Cardiac septum (tissue), 1 donor: ENCODE measurements at places on chromosomes 5 and 9.

DNA sequence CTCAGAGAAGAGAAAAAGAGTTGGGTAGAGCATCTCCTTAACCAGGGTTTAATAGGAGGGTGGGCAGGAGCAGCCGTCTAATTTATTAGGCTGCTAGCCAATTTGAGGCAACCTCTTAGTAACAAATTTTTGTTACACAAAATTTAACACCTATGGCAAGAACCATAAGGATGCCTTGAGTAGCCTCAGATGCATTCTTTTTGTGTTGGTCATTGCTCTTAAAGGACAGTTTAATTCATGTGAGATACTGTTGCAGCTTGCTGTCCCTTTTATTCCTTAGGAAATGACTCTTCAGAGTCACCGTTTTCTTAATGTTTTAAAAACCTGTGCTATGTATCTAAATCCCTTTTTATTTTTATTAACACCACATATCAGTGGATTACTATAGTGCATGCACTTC lies 255.1 kb downstream of the MAST4 start:
- no peak for DNase-seq

GRCh38 chr9:113570749-113571711 lies 107.5 kb downstream of the RGS3 start:
- DNase-seq, result peak; percentile 41

GRCh38 chr5:69032009-69032408 lies 61.8 kb upstream of the SLC30A5 start:
- DNase-seq, result no peak

DNA sequence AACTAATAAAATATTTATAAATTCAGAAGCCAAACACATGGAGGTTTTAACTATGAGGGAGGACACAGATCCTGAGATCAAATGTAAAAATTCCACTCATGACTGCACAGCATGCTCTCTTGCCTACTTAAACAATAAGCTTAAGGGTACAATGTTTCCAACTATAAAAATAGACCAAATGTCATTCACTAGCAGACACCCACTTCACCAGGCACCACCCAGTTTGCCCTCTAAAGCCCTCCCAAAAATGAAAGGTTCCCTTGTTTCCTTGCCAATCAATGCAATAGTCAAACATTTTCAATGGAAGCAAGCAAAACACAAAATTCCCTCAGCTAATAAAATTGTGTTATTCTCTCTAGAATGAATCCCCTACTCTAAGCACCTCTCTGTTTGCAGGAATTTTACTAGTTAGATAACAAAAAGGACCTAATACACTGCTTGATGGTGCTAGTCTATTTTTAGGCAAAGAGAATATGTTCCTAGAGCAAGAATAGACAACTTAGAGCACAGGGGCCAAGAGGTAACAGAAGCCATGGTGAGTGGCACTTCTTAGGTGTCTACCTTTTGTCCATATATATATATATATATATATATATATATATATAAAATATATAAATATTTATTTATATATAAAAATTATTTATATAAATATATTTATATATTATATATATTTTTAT lies 135.3 kb downstream of the HOMER1 start:
- no peak for DNase-seq

GRCh38 chr9:134932606-134933005 lies 14.9 kb upstream of the FCN1 start:
- no peak for DNase-seq

DNA sequence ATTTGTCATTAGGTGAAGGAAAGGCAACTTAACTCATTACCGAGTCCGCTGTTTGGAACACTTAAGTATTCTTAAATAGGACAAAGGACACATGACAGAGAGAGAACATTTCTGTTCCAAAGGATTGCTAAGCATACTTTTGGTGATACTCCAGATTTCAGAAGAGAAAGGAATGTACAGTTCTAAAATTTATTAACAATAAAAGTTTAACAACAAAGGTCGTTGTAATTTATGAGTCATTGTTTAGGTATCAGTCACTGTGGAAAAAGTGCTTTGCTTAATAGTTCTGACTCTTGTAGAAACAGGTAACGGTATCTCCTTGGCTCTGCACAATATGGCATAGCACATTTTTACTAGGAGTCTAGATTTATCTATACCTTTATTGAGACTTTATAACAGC lies 36.3 kb upstream of the PAM start:
- no peak for DNase-seq

DNA sequence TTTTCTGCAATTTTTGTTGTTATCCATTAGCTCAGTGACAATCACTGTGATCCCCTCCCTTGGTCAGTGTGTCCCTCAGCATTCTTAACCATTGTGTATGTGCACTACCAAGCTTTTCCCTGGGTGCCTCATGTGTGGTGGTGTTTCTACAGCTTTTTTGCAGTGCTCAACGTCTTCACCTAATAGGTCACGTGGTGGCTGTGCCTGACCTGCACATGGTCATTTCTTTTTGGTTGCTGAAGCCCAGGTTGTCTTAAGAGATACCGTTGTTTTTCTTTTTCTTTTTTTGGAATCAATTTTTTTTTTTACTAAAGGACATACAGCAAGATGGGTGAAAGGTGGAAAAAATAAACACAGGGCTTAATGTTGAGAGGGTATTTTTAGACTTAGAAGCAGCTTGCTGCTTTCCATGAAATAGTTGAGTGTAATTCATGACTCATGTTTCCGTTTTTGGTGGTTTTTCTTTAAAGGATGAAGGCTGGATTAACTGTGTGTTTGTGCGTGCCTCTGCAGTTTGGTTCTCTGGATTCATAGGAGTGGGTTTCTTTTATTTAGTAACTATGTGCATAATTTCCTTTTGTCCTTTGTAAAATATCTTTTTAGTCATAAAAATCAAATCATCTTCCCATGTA lies 22.2 kb downstream of the SH3GL2 start:
- no peak for DNase-seq

- DNase-seq, result no peak
Measured at GRCh38 chr9:71975833-71976232, 64.4 kb downstream of the C9orf85 start.

DNA sequence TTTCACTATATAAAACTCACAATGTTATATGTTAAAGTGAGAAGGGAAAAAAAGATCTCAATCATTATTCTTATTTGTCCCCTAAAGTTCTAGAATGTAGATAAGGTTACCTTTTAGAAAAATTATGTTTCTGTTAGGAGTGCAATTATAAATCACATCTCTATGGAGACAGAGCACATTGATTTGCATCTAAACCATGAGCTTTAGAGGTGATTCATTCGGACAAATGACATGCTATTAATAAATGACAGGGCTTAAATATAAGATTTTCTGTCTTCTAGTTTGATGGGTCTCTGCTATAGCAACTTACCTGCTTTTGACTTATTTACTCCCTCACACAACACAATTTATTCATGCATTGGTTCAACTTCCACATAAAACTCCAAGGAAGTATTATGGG lies 39.8 kb downstream of the RASEF start:
- no peak for DNase-seq

- DNase-seq, result no peak
Measured at GRCh38 chr5:111582993-111583601, 70.8 kb upstream of the STARD4 start.

DNA sequence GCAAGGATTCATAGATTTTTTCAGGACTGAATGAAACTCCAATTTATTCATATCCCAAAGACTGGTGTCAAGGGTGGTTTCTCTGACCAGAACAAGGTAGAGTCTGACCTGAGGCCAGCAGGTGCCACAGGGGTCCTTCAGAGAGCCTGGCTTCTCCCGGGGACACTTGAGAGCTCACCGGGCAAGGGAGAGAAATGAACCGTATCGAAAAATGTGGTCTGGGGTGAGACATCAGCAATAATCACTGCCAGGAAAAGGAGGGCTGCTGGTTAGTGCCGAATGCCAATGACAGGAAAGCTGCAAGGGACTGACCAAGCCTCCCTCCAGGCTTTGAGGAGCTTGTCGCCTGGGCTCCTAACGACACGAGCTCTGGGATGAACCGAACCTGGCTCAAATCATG lies 142.7 kb downstream of the TTLL11 start:
- DNase-seq, result no peak

DNA sequence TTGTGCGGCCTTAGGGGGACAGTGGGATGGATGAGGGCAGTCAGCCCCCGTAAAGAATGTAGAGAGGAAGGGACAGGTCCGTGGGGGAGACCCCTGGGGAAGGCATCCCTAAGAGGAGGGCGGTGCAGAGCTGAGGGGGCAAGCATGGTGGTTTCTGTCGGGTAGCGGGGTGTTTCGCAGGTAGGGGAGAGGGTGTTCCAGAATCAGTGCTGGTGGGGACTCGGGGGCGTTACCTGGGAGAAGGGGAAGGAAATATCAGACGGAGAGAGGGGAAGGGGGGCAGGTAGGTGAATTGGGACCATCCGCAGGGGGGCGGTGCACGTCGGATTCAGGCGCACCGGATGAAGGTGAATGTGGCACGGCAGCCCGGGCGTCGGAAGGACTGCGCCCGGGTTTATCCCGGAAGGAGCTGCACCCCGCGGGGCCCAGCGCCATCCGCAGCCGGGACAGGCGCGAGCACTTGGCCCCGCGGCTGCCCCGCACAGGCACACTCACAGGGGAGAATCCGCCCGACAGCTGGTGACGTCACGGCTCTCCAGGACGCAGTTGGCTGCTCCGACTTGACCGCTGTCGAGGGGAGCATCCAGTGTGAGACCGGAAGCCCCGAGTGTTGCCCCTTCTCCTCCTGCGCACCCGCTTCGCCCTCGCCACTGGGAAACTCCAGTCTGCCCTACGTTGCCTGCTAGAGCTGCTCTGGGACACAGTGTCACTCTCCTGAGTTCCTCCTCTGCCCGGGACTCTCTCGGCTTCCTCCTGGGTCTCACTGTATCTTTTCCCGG lies 1.3 kb downstream of the CD72 start:
- DNase-seq, result peak; percentile 83

DNA sequence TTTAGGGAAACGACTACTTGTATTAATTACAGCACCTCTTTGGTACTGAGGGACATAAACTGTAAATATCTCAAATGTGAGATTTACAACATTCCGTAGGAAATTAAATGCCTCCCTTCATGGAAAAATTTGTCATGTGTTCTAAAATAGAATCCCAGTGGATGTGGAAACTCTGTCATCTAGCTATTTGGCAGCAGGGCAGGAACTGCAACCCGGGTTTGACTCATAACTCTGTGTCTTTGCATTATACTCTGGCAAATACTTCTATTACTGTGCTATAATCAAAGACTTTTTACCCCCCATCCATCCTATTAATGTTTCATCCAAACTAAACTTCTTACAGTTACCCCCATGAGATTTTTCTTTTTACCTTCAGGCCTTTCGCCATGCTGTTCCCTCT lies 6.6 kb downstream of the PLPPR1 start:
- no peak for DNase-seq

- DNase-seq, result no peak
Measured at GRCh38 chr5:19615661-19616060, 372.3 kb downstream of the CDH18 start.

- DNase-seq, result no peak
Measured at GRCh38 chr5:67265951-67266350, 69.4 kb upstream of the CD180 start.

- DNase-seq, result no peak
Measured at GRCh38 chr5:127228540-127229184, 61.9 kb upstream of the MEGF10 start.

DNA sequence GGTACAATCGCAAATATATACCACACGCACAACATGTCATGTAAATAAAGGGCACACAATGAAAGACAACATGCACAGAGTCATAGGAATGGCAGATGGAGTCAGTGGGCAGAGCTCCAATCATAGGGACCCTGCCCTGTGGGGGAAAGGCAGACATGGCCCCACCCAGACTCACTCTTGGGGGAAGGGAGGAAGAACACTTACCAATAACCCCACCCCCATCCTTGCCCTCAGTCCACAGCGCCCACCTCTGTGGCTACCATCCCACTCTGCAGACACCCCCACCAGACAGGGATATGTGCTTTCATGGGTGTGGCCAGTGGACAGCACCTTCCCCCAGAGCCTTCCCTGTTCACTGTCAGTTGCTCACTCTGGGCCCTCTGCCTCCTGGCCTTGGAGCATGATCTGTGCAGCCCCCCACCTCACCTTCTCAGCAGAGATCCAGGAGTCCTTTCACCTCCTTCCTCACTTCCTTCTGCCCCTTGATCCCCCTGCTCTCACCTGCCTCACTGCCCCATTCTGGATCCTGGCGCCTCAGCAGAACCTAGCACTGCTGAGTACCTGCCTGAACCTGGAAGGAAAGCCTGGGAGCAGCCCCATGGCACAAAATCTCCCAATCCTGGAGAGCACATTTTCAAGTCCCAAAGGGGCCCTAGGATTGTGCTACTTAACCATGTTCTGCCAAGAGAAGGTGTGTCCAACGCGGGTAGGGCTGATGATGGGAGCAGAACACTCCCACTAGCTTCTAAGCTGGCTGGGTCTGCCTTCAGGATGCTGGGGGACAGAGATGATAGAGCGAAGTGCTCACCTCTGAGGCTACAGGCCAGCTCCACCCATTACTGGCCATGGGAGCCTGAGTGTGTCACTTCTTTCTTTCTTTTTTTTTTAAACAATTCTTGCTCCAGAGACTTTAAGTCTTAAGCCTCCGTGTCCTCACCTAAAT lies 1.5 kb upstream of the PHF19 start:
- no peak for DNase-seq

DNA sequence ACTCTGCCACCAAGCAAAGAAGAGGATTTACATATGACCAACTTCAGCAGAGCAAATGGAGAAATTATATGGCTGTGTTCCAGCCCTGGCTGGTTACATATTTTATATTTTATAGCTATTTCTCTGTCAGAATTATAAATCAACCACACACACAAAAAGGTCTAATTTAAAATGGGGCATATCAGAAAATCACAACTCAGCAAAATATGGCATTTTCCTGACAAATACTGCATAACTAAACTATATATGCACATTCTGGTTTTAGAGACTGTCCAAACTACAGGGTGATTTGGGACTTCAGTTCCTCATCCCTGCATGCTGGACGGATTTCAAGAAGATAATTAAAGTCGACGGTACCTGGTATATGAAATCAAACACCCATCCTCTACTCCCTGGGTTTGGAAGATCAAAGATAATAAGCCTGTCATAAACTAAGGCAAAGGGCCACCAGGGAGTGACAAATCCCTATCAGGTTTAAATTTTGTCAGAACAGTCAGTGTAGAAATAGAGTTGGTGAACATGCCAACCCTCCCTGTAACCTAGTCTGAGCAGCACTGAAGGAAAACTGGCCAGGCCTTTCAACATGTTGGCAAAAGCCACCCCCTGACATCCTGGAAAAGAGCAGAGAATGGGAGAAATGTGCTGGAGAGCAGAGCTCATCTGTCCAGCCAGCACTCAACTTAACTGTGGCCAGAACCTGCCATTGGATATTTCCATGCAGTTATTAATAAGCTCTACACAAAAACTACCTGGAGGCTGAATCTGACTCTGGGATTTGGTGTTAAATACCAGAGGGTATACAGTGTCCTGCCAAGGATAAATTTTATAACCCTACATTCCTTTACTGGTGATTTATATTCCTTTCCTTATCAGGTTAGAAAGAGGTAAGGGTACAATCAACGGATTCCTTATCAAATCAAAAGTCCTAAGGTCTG lies 235.7 kb downstream of the ENC1 start:
- DNase-seq, result no peak

- DNase-seq, result no peak
Measured at GRCh38 chr9:91208419-91208745, 153.3 kb downstream of the AUH start.

GRCh38 chr9:125088752-125089151 lies 54.6 kb downstream of the SCAI start:
- DNase-seq, result no peak
